Mesothelial cell of epicardium (in vitro differentiated cells): ENCODE measurements at places on chromosomes 7 and 10.

DNA sequence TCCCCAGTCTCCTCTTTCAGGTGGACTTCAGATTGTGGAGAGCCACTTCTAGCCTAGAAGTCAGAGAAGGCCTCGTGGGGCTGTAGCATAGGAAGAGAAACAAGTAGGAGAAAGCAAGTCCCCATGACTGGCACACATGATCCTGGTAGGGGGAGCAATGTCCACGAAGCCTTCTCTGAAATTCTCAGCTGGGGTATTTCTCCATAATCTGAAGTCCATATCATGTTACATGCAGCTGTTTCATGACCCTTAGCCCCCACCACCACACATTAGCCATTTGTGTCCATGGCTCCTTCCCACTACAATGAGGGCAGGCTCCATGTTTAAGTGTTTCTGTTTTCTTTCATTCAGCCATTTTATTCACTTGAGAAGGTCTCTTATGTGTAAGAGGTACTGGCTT, 43.2 kb downstream of the LAMB4 start:
- DNase-seq = no peak

GRCh38 chr7:118184565-118184940, 589 bp downstream of the LSM8 start:
- DNase-seq = no peak

DNA sequence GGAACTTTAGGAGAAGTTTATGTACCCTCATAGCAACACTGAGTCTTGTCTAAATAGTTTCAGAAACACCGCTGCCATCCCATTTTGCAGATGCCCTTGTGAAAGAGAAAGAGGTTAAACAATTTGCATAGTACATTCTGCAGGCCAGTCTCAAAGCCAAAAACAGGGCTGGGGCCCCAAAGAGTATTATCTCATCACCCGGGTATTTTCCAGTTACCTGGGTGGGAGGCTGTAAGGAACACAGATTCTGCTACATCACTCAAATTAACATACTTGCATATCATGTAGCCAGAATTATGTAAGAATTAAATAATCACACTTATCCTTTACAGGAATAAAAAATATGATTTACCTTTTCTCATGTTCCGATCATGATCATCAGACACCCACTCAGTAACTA, 3.1 kb upstream of the FAM171A1 start:
- no peak for DNase-seq

- DNase-seq = no peak
Observed at GRCh38 chr7:120180221-120180620, 92.8 kb upstream of the KCND2 start.

DNA sequence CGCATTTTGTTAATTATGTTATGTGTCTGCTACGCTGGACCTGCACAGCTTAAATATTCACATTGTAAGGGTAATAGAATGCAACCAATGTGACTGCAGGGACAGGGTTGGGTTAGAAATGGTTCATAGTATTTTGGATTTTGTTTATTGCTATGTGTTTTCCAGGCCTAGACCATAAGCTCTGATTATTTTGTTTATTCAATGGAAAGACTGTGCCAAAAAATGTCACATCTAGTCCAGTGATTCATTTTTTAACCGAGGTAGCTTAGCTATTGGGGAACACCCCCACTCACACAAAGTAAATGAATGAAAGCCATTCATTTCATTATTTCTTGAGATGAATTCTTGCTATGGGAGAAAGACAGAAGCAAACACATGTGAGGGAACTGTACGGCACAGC, 516.5 kb upstream of the ANKRD30A start:
- no peak for DNase-seq

DNA sequence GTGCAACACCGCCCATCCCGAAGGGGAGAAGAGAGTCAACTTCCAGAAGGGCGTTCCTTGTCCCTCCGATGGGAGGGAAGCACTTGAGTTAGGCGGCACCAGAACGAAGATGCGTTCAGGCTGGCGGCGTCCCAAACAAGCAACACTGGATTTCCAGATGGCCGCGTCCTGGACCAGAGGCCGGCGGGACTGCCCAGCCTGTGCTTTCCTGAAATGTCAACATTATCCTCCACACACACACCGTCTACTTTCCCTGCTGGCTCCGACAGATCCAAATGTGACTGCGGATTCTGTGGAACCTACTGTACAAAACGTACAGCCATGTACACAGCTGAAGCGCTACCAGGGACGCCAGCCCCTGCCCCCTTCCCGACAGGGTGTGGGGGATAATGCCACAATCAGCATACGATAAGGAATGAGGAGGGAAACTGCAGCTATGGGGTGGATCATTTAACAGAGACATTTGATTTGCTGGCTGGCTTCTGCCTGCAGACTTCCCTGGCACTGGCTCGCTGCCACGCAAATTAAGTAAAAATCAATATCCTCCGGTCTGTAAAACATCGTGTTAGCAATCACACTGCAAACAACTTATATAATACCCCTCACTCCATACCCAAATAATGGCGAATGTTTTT, 82.1 kb downstream of the ZRANB1 start:
- no peak for DNase-seq

- no peak for DNase-seq
Observed at GRCh38 chr10:48215486-48216203, 58.9 kb downstream of the FRMPD2 start.

- no peak for DNase-seq
Observed at GRCh38 chr7:8413600-8413999, 19.8 kb upstream of the NXPH1 start.

DNA sequence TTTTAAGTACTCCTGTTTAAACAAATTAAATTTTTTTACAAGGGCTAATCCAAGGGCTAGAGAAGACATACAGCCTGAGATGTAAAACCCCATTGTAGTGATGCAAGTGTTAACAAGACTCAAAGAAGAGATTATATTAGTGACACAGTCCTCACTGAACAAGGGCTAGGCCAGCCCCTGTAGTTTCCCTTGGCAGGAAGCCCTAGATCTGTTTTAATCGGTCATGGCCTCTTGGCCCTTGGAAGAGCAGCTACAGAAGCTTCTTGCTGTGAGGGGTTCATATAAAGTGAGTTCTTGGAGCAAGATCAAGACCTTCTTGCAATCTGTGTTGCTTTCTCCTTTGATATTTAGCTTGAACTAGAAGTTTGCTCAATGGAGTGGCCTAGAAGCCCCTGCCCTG, 1339.4 kb downstream of the XPNPEP1 start:
- DNase-seq = no peak

DNA sequence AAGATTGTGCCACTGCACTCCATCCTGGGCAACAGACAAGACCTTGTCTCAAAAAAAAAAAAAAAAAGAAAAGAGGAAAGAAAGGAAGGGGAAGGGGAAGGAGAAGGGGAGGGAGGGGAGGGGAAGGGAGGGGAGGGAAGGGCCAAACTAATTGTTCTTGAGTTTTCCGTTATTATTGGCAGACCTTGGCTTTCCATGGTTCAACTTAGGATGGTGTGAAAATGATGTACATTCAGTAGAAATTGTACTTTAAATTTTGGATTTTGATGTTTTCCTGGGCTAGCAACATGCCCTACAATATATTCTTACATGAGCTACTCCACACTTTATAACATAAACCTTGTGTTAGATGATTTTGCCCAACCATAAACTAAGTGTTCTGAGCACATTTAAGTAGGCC, 1.2 kb upstream of the TMEM72 start:
- DNase-seq = no peak

DNA sequence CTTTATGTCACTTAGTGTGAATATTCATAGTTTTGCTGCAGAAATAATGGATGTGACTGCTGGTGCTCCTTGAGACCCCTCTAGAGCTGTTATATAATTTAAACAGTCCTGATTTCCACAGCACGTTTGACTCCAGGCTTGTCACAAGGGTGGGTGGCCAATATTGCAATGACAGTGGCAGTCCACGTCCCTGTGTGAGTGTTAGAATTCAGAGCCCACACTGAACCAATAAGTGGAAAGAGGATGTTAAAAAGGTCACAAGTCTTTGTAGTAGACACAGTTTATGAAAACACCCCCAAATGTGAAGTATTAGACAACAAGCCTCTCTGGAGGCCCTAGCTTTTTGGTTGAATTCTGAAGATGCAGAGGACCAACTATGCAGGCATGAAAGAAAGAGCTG, 2.0 kb downstream of the PPP1R17 start:
- no peak for DNase-seq

GRCh38 chr7:36895192-36895591, 170.9 kb upstream of the AOAH start:
- DNase-seq = no peak

- no peak for DNase-seq
Observed at GRCh38 chr10:104109908-104110662, 11.9 kb upstream of the SFR1 start.

- DNase-seq = no peak
Observed at GRCh38 chr7:49321843-49322242, 397.5 kb downstream of the CDC14C start.
